Cardiac muscle cell (in vitro differentiated cells and primary cell): ENCODE measurements at places on chromosomes 4 and X. TPM values are rescaled to one million over a fixed set of nuclear protein-coding genes. Genes with fewer than 3 reads are reported as not detected.

- DNase-seq: no peak
These were observed 116.8 kb upstream of the KIT start for GRCh38 chr4:54540931-54541330.

The FOXR2 gene
- not detected in 2 replicates for polyA plus RNA-seq

The TCEAL2 gene
- polyA plus RNA-seq: 4.5 and 6.4 TPM in 2 replicates

- no peak for DNase-seq
These were observed 377.7 kb downstream of the FBXW7 start for GRCh38 chr4:152158225-152158624.

- no peak for DNase-seq
These were observed 52.6 kb downstream of the ZFYVE28 start for GRCh38 chr4:2365913-2366210.

DNA sequence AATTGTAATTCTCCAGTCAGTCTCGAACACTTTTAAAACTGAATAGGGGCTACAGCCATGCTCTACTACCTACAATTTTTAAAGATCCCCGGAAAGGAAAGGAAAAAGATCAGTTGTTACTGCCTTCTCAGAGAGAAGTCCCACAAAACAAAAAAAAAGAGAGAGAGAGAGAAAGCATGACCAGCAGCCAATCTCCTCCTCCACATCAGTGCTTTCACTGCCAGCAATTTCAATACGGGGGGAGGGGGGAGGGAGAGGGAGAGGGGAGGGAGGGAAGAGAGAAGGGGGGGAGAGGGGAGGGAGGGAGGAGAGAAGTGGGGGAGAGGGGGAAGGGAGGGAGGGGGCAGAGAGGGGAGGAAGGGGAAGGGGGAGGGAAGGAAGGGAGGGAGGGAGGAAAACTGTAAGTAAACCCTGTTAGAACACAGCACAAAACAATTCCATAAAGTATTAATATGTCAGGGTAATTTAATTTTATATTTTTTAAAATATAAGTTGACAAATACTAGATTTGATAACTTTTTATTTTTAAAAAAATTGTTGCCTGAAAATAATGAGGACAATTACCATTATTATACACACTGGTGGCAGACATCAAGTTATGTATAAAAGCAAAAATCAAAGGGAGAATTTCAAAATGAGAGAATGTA is 108.0 kb downstream of the LRBA start:
- peak; percentile 46 for DNase-seq

GRCh38 chr4:145891958-145892357 is 46.7 kb downstream of the ZNF827 start:
- no peak for DNase-seq

The STOX2 gene
- polyA plus RNA-seq: 5.3 and 6.4 TPM in 2 replicates

DNA sequence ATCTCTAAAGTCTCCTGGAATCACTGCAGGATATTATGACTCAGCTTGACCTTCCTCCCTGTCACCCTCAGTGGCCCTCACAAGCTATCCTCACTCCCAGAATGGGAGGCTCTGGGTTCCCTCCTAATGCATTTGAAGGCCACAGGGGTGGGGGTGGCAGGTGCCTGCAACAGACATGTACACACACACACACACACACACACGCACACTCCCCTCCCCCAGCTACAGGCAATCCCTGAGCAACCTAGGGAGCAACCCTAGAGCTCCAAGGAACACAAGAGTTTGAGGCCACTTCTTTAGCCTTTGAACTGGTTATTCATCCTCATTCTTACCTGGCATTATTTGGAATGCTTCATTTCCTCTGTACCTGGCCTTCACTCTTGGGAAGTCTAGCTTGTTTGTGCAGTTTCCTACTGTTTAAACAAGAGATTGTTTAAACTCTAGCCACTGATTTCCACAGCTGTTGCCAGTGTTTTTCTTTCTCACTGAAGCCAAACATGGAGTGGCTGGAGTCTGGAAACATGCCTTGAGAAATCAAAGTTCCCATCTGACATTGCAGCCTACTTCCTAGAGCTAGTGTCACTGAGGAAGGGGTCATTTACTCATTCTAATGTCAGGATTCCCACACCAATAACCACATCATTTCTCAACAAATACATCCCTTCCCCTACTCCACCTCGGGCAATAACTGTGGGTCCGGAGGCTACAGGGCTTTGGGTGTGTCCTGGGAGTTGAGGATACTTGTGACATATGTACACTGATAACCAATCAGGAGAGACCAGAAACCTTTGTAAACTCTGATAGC is 37.7 kb downstream of the MAOA start:
- no peak for DNase-seq

GRCh38 chr4:140150886-140151698 is 2.9 kb downstream of the MAML3 start:
- DNase-seq: peak; percentile 98

GRCh38 chrX:53318766-53319353 is 37.5 kb upstream of the IQSEC2 start:
- DNase-seq: no peak

The CCSER1 gene
- 0.10 and 0.77 TPM in 2 replicates for polyA plus RNA-seq

DNA sequence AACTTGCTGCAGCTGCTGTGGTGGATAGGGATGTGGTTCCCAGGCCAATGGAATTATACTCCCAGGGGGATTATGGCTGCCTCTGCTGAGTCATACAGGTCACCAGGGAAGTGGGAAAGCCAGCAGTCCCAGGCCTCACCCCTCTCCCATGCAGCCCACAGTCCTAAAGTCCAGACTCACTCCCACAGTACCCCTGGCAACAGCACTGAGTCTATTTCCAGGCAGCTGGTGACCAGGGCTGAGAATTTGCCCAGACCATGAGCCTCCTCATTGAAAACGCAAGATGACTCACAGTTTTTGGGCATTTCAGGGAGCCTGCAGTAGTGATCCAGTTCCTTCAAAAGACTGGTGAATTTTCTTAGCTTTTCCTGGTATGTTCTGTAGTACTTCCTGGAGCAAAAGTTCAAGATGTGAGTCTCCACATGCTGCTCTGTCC is 137.6 kb downstream of the NPNT start:
- DNase-seq: peak; percentile 34

- no peak for DNase-seq
These were observed 95.9 kb upstream of the C1QTNF7 start for GRCh38 chr4:15331930-15332329.

The DCAF12L1 gene
- polyA plus RNA-seq: not detected in 2 replicates

The GPR119 gene
- not detected in 2 replicates for polyA plus RNA-seq

GRCh38 chr4:72604324-72604723 is 35.3 kb upstream of the ADAMTS3 start:
- no peak for DNase-seq

DNA sequence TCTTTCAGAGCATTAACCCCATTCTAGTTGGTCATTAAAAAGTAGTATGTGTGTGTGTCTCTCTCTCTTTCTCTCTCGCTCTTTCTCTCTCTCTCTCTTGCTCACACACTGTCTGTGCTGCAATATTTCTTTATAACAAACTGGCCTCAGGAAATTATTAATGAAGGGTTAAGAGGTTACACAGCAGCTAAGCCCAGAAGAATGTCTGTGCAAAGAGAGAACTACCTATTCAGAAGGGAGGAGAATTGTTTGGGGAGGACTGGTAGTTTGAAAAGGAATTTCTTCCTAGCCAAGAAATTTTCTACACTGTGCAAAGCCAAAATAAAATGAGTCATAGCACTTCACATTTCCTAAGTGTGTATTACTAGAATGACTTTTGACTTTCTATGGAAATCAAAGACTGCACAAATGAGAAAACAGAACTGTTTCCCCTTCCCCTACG is 22.2 kb downstream of the PDGFC start:
- no peak for DNase-seq

DNA sequence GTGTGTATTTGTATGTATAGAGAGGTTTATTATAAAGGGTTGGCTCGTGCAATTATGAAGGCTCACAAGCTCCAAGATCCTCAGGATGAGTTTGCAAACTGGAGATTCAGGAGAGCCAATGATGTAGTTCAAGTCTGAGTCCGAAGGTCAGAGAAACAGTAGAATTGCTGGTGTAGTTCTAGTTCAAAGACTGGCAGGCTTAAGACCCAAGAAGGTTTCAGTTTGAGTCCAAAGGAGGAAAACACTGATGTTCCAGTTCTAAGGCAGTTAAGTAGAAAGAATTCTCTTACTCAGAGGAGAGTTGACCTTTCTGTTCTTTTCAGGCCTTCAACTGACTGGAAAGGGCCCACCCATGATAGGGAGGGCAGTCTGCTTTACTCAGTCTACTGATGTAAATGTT is 89.1 kb downstream of the PTPN13 start:
- no peak for DNase-seq

- DNase-seq: no peak
These were observed 102.6 kb downstream of the FHDC1 start for GRCh38 chr4:153038623-153039311.

GRCh38 chr4:10371869-10372471 is 85.3 kb downstream of the ZNF518B start:
- peak; percentile 79 for DNase-seq

The SMIM10L2A gene
- polyA plus RNA-seq: 9.0 and 12.8 TPM in 2 replicates

DNA sequence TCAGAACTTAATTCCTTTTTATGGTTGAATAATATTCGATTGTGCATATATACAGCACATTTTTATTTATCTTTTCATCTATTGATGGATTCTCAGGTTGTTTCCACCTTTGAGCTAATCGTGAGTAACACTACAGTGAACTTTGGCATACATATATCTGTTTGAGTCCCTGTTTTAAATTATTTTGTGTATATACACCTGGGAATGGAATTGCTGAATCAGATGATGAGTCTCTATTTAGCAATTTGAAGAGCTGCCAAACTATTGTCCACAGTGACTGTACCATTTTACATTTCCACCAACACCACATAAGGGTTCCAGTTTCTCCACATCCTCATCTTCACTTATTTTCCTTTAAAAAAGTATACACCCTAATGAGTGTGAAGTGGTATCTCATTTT is 166.2 kb upstream of the FGF13 start:
- no peak for DNase-seq
